ENCODE measurements at places on chromosomes 6 and 20.

DNA sequence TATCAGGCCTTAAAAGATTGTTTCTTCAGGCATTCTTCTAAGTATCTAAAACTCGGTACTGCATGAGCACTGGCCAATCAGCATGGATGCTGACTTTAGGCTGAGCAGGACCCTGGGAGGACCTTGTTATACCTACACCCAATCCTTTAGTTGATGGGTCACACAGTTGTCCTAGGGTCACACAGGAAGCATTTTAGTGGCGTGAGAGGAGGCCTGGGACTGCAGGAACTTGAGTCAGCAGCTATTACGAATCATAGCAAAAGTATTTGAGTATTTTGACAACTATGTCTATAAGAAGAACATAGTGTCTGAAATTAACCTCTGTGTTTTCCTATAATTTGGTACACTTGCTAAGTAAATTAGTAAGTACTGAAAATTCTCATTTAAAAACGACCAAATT, 741.4 kb downstream of the HACE1 start:
- peak; percentile 1 for DNase-seq

DNA sequence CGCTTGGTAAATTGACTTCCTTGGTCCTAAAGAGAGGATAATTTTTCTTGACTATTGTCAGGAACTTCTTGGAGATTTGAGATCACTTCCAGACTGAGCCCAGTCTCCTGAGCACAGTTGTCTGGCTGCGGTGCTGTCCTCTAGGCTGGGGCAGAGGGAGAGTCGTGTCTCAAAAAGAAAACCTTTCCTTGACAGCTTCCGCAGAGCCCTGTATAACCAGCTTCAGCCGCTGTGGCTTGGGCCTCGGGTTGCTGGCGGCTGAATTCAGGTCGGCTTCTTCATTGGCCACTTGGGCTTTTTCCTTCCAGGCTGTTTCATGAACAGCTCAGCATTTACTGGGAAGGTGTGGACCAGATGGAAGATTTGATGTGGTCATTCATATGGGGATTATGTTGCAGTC, 75.9 kb downstream of the DHX35 start:
- no peak for DNase-seq

GRCh38 chr20:63071541-63072181, 64.9 kb upstream of the BHLHE23 start:
- no peak for DNase-seq

GRCh38 chr20:25040438-25040831, 17.5 kb downstream of the ACSS1 start:
- DNase-seq: peak; percentile 77

GRCh38 chr6:118705544-118706491, 54.4 kb upstream of the CEP85L start:
- no peak for DNase-seq

- no peak for DNase-seq
Observed at GRCh38 chr20:46991880-46992639, 97.4 kb downstream of the EYA2 start.

- DNase-seq: no peak
Observed at GRCh38 chr20:58212636-58213035, 15.8 kb downstream of the ANKRD60 start.

GRCh38 chr20:18683839-18684238, 96.0 kb downstream of the DTD1 start:
- no peak for DNase-seq

DNA sequence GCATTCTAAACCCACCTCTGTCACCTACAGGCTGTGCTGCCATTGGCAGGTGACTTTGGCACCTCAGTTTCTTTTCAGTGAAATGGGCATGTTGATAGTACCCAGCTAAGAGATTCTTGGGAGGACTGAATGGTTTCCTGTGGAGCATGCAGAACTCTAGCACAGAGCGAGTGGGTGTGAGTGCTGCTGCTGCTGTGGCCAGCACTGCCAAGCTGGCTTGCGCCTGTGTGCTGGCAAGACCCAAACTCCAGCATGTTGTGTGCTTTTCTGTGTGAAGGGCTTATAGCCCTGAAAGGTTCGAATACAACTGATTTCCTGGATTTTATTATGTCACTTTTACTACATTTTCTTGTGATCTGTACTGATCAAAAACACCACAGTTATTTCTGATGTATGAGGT, 78.1 kb upstream of the KIF25 start:
- DNase-seq: no peak

DNA sequence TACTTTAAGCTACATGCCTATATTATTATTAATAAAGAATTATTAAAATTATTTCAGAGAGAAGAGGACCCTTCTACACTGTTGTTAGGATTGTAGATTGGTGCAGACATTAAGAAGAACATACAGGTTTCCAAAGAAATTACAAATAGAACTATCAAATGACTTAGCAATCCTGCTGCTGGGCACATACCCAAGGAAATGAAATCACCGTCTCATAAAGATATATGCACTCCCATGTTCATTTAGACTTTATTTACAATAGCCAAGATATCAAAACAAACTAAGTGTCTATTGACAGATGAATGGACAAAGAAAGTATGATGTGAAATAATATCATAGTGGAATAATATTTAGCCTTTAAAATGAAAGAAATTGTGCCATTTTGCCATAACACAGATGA, 687.7 kb upstream of the POU3F2 start:
- DNase-seq: no peak

DNA sequence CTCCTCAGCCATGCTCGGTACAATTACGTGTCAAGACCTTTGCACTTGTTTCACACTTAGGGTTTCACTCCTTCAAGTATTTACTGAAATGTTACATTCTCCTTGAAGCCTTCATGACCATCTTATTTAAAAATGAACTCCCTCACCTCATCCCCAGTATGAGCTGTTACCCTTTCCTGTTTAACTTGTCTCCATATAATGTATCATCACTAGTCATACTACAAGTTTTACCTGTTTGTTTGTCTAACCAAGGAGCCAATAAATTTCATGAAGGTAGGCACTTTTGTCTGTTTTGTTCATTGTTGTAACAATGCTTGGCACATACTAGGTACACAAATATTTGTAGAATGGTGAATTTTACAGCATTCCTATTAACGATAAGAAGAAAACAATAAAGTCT, 46.1 kb upstream of the MTRF1L start:
- DNase-seq: no peak

DNA sequence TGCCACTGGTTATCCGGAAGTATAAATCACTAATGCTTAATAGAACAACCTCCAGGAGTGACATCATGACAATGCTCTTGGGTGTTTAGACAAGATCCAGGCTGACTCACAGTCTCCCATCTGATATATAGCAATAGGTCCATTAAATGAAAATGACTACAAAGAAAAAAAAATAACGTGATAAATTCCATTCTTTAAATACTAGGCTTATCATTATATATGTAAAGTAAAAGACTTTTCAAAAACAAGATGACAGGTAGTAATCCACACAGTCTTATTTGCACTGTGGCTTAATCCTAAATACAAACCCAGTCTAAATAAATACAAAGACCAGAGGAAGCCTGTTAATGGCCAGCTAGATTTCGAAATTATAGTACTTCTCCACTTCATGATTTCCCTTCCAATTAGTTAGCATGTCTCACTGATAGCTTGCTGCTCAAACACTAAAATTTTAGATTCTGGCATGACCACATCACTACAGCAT, 149.1 kb upstream of the BEND3 start:
- no peak for DNase-seq

DNA sequence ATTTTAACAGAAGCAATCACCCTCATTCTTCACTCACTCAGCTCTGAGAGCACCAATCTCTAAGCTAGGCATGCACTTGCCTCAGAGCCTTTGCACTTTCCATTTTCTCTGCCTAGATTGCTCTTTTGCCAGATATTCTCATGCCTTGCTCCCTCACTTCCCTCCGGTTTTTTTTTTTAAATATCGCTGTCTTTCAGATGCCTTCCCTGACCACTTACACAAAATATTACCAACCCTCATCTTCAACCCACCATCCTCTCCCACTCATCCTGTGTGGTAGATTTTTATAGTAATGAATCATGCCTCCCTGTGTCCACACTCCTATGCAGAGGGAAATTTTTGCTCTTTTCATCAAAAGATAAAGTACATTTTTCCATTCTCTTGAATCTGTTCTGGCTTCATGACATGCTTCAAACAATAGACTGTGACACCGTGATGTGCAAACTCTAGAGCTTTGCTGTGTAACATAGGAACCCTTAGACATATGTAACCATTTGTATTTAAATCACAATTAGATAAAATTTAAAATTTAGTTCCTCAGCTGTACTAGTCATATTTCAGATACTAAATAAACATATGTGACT, 437.1 kb downstream of the UTRN start:
- no peak for DNase-seq

DNA sequence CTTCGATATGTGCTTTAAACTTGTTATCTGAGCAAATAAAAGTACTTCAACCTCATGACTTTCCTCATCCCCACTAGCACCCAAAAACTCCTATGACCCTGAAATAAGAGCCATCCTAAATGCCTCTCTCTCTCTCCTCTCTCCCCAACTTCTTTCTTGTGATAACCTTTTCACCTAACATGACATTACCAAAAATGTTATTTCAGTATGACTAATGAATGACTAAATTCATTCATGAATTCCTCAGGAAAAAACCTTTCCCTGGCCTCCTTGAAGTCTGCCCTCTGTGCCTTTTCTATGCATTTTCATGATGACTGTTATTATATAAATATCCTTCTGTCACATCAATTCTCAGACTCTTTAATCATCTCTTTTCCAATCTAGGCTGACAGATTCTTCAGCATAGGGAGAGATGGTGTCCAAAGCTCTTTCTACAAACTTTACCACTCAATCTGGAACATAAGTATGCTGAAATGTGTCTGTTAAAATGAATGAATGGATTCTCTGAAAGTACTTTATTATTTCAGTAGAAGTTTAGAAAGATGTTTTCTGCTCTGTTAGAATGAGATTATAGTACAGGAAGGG, 114.3 kb upstream of the GGTLC1 start:
- no peak for DNase-seq

DNA sequence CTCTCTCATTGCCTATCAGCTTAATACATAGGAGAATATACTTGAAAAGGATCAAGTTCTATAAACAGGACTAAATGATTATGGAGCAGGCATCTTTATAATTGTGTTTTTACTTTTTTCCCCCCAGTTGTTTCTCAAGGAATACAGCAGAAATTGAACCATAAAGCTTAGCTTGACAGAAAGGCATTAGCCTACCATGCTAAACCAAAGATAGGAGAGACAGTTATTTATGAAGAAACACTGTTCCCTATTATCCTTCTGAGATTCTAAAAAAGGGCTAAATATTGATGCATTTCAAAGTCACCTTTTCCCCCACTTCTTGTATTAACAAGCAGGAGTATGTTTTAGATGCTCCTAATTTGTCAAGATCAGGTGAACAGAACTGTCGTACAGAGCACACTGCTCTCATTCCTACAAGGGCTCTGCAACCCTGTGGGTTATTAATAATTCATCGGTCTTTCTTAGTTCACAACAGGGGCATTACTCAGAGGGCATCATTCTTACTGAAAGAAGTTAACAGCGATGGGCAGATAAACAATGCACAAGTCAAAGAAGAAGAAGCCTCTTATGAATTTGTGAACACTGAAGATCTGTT, 38.7 kb downstream of the PRKN start:
- no peak for DNase-seq

DNA sequence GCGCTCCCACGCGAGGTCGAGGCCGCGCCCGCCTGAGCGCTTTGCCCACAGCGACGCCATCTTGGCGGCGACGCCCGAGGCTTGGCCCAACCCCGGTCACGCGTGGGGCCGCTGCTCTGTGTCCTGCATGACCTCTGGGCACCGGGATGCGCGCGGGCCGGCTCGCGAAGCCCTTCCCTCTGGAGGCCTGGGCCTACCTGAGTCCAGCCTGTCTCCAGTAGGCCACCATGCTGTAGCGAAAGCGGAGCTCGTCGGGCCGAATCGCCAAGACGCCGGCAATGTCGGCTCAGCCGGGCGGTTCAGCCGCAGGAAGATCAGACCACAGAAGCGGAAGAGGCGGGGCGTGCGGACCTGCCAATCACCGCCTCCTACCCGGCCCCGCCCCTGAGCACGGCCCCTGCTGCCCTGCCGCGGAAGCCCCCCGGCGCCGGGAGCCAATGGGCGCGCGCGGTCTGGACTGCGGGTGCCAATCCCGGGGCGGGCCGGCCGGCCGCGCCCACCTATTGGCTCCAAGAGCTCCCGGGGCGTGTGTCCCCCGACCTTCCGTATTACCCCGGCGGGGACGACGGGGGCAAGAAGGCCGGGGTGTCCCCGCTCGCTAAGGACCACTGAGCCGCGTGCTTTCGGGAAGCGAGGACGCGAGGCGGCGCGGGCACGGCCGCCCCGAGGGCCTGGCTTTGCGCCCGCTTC, at the start of gene ATP5F1E:
TSS of gene ATP5F1E (minus strand) at position 313 of the 690 bp plus-strand sequence. CDS start at position 229, 84 bp downstream.
- peak; percentile 86 for DNase-seq

- no peak for DNase-seq
Observed at GRCh38 chr20:12916699-12917098, 92.1 kb upstream of the SPTLC3 start.

DNA sequence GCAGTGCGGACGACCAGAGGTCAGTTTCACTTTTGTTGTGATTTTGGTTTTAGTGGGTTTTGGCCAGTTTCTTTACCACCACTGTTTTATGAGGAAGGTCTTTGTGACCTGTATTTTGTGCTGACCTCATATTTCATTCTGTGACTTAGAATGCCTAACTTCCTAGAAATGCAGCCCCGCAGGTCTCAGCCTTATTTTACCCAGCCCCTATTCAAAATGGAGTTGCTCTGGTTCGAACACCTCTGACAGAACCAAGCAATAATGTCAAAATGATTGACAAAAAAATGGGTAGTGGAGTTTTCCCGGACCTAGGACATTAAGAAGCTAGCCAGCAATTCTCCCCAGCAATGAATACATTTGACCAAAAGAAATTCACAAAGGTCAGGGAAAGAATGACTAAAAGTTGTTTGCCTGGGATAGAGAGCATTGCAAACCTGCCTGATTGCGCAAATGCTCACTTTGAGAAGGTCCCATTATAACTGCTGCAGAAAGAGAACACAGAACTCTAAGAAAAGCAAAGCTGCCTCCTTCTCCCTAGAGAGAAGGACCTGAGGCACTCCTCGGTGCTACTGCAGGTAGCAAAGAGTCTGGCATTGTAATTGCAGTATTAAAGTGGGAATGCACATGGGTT, 288.8 kb downstream of the ADGB start:
- no peak for DNase-seq

DNA sequence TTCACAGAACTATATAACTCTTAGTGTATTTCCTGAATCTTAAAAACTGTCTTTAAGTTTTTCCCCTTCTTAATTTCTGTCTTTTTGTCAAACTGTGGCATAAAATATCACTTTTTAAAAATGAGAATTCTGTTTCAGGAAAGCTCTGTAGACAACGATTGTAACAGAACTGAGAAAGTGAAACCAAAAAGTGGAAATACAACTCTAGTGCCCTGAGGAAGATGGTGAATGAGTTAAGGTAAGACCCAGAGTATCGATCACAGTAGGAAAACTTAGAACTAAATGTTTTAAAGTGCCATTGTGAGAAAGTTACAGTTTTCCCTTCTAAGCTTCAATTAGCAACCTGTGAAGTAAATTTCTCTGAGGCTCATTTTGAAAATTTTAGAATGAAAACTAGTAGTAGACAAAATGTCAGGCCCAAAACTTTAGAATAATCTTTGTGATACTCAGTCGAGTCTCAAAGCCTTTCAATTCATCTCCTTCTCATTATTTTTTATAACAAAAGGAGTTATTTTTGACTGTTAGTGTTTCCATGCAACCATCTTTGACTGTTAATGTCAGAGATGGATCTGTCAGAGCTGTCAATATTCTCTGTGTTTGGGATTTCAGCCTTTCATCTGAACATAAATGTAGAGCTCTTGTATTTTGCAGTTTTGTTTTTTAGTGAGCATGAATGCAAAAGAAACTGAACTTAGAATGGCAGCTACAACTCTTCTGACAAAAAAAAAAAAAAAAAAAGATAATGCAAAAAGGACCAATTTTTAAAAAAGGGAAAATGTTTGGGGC, 19.0 kb upstream of the TRDN start:
- no peak for DNase-seq
